ENCODE measurements at places on chromosomes 3 and 15. TPM values are rescaled to one million over a fixed set of nuclear protein-coding genes. Genes with fewer than 3 reads are reported as not detected.

The TPRG1 gene
- total RNA-seq: 4.4 TPM

The ZNF619 gene
- total RNA-seq: 7.1 TPM

The ARL14 gene
- total RNA-seq: 2.1 TPM

The GOLGA8K gene
- total RNA-seq: 1.7 TPM

The KIF15 gene
- total RNA-seq: 0.38 TPM

Measured in pancreas (tissue), 10 donors.